ENCODE measurements at places on chromosomes 2 and 18.

DNA sequence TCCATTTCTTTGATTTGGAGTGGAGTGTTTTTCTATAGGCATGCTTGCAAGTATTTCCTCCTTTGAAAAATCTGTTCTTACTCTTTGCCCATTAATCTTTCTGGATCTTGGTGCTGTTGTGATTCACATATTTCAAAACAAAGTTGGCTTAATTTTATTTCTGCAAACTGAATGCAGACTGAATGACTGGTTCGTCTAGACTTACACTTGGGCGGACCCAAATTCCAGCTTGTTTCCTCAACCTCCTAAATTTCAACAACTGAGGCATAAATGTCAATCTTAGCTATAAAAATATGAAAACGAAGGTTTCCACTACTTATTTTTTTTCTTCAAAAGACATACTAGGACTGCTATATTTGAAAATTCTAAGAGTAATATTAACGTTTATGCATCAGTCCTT, 59.0 kb downstream of the ANKRD44 start:
- DNase-seq = no peak

DNA sequence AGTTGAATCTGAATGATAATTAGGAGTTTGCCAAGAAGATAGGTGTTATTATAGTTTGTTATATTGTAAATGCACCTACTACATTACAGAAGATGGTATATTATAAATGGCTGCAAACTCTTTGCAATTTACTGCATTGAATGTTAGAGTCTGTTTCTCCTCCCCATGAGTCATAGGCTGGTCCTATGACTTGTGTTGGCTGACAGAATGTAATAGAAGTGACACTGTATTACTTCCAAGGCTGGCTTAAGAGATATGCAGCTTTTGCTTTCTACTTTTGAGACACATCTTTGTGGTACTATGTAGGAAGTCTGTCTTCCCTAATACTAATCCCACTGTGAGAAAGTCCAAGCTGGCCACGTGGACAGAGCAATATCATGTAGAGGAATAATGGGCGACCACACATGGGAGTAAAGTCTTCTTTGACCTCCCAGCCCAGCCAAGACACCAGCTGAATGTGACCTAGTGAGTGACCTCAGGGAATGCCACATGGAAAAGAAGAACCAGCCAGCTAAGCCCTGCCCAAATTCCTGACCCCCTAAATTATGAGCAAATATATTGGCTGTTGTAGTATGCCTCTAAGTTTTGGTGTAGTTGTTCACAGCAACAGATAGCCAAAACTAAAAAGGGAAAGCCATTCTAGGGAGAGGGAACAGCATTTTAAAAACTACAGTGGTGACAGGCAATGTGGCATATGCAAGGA, 6.8 kb upstream of the DDX1 start:
- no peak for DNase-seq

DNA sequence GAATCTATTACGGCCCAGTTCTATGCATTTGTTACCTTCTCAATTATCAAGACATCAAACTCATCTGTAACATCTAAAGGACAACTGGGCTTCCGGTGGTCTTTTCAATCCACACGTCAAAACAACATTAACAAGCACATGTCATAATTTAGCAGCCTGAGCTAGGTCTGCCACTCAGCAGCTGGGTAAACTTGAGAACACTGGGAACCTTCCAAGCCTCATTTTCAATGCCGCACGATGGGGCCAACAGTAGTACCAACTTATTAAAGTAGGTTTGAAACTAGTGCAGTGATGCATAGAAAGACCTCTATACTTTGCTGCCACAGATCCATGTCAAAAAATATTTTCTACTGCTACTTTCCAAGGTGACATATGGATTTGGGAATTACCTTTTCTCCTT, 60.4 kb downstream of the COL4A4 start:
- no peak for DNase-seq

- DNase-seq = no peak
Measured at GRCh38 chr2:154707994-154708575, 9.6 kb downstream of the KCNJ3 start.

DNA sequence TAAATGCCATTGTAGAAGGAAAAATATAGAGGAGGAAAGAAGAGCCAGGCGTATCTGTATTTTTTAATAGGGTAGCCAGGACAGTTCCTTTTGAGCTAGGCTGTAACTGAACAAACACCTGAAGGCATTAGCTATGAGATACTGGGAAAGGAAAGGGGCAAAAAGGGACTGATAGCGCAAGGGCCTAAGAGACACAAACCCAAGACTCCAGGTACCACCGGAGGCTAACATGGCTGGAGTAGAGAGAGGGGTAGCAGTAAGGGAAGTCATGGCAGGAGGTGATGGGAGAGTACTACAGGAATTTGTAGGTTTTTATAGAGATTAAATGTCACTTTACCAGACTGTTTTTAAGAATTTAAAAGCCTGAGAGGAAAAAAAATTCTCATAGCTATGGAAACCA, 20.7 kb downstream of the PNO1 start:
- DNase-seq = no peak

GRCh38 chr2:162127422-162127821, 24.6 kb downstream of the GCG start:
- DNase-seq = no peak

GRCh38 chr2:115248066-115248465, 805.6 kb downstream of the DPP10 start:
- DNase-seq = no peak

GRCh38 chr2:97617911-97618310, 28.0 kb upstream of the COX5B start:
- DNase-seq = no peak

- no peak for DNase-seq
Measured at GRCh38 chr18:75199327-75199726, 9.6 kb downstream of the PTGR3 start.

GRCh38 chr18:22455425-22456115, 37.9 kb upstream of the CTAGE1 start:
- DNase-seq = no peak

DNA sequence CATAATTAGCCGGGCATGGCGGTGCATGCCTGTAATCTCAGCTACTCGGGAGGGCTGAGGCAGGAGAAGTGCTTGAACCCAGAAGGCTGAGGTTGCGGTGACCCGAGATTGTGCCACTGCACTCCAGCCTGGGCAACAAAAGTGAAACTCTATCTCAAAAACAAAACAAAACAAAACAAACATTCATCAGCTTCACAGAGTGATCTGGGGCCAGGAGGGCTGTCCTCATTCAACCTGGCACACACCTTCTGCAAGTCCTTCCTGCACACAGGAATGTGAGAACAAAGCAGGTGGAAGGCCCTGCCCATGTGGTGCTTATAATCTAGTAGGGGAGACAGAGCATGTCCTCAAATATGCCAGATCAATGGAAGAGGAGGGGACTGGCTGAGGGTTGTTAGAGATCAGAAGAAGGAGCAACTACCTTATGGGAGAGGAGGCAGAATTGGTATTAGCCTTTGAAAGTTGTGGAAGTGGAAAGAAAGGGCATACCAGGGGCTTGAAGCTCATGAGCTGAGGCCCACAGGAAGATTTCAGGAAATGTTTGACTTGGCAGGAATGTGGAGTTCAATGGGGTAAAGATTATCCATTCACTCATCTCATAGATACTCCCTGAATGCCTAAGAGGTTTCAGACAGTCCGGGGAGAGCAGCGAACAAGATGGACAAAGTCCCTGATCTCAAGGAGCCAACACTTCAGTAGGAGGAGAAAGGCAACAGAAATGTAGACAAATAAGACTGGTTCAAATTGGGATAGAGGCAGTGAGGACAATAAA, 155.3 kb upstream of the SIX3 start:
- DNase-seq = no peak

All from dorsolateral prefrontal cortex (tissue), 122 donors.